ENCODE measurements at places on chromosomes 2 and 18.

GRCh38 chr2:86807468-86808275 is 17.0 kb upstream of the CD8A start:
- no peak for DNase-seq

GRCh38 chr18:8801263-8801901 is 96.0 kb downstream of the MTCL1 start:
- peak; percentile 65 for DNase-seq

DNA sequence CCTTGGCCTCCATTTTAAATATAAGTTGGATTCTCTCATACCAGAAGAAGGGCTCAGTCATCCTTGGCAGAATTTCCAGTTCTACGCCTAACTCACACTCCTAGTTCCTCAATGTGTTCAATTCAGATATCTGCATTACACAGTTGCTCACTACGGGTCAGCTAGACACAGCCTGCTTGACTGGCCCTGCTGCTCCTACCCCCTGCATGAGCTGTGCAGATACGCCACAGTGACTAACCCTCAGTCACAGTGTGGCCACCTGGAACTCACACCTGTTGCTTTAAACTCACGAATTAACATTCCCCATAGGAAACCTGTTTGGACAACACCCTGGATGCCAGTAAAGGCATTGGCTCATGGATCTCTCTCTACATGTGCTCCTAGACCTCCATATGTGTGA is 429.6 kb downstream of the NCKAP5 start:
- no peak for DNase-seq

DNA sequence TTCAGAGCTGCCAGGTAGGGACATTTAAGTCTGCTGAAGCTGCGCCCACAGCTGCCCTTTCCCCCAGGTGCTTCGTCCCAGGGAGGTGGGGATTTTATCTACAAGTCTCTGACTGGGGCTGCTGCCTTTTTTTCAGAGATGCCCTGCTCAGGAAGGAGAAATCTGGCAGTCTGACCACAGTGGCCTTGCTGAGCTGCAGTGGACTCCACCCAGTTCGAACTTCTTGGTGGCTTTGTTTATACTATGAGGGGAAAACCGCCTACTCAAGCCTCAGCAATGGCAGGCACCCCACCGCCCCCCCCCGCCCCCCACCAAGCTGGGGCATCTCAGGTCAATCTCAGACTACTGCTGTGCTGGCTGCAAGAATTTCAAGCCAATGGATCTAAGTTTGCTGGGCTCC is 458.1 kb upstream of the RAB12 start:
- DNase-seq, result no peak

DNA sequence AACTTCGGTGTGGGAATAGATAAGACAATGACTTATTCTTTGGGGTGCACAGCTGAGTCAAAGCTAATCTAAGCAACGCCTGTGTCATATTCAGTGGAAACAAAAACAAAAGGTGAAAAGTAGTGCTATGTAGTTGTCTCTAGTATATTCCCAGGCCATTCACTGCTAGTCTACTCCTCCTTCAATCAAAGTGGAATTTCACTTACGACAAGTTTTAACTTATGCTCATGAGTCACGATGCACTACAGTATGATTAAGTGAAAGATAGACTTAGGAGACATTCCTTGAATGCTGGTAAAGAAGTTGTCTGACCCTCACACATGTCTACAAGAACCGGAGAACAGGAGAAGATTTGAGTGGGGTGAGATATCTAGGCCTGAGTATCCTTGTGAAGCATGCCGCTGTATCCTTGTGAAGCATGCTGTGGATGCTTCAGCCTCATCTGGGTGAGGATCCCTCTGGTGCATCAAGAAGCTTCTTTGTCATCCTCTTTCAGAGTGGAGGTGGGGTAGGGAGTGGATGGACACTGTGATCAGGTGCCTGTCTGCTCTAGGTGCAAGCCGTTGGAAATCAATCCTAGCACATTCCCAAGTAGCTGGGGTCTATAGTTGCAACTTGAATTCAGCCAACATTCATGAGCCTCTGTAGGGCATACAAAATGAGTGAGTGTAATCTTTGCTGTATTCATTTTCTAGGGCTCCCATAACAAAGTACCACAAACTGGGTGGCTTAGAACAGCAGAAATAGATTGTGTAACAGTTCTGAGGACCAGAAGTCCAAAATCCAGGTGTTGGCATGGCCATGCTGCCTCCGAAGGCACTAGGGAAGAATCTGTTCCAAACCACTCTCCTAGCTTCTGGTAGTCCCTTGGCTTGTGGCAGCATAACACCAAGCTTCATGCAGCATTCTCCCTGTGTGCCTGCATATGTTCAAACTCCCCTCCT is 173.5 kb upstream of the FN1 start:
- DNase-seq, result no peak

DNA sequence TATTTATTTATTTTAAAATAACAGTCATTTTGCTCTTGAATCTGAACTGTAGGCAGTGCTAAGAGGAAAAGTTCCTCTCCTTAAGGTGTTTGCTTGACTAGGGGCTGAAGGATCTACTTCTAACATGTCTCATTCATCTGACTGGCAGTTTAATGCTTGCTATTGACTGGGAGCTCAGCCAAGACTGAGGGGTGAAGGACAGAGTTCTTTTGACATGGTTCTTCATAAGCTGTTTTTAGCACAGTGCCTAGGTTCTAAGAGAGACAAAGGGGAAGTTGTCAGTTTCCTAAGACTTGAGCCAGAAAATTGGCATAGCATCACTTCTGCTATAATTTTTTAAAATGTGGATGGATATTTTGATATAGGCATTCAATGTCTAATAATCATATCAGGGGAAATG is 73.0 kb downstream of the COMMD1 start:
- no peak for DNase-seq

DNA sequence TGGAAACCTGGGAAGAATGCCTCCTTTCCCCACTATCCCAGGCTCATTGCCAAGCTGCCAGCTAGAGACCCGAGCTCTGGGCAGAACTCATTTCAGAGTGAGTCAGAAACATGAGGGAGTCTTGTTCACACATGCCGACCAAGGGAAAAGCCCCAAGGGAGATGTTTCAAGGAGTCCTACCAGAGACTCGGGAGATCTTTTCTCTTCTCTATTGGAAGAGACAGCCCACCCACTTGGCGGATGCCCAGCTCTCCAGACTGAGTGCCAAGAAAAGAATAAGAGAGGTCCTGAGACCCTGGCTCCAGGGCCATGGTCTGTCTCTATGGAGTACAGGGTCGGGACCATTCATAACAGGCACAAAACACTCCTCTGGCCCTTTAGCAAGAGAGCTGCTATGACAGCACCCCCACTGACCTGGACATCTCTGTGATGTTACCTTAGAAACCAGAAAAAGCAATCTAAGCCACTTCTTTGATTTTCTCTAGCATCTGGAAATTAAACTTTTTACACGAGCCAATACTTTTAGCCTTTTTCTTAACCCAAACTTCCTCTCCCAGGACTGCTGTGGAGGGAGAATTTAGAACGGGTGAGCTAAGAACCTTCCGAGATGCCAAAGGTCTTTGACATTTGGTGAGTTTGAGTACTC is 18.5 kb upstream of the IGFBP5 start:
- DNase-seq, result peak; percentile 72

GRCh38 chr2:19484736-19485135 is 126.3 kb upstream of the OSR1 start:
- DNase-seq, result no peak

DNA sequence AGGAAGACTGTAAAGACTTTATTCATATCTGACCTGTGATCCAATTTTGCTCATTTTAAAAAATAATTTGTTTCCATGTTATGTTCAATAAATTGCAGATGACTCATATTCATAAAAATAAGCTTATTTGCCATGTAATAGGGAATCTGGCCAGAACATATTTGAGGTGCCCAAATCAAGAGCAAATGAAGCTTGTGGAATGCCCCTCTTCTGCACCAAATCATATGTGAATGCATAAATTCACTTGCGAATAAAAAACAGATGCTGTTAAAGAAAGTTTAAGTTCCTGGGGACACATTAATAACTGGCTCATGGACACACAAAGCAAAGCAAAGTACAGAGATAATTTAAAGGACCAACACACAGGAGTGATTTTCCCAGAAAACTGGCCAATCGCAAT is 279.0 kb upstream of the CDH2 start:
- DNase-seq, result no peak

DNA sequence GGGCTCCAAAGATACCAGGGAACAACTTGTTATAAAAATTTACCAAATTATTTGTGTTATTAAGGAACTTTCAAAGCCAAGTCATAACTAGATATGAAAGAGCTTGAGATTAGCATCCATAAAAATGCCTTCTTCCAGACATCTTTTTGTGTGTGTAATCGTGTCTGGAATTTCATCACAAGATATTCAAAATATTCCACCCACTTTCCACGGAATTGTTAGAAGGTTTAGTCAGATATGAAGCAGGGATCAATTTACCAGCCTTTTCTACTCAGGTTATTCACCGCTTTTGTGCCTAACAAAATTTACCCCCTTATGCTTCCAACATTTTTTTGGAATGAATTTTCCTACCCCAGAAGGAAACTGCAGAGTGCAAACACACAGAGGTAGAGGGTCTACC is 130.2 kb upstream of the ACVR2A start:
- DNase-seq, result no peak

DNA sequence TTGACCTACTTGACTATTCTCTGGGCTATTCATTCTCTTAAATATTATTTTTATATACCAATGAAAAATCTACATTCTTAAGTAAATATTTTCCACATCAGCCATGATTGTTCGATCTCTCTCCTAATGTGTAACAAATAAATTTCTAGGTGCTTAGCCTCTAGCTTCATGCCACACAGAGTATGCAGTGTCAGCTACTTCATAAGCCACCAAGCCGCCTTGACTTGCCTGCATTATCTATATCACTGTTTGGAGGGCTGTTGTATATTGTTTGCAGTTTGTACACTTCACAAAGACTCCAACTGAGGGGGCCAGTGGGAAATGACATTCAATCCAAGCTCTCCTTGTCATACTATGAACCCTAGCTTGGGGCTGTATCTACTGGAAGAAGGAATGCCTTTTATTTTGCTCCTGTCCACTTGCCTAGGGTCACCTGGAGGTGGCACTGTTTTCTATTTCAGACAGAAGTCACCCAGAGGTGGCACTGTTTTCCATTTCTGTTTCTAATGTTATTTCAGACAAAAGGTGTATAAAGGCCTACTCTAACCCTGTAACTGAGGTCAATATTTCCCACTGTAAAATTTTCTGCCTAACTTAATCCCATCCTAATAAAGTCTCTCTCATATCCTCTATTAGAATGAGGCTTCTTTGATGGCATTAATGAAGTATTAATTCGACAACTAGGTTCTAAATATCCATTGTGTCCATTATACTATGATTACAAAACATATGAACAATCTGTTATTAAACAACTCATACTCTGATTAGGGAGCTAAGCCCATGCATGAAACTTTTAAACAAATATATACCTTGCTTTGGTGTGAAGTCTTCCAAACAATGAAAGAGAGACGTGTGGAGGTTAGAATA is 36.4 kb downstream of the COL5A2 start:
- no peak for DNase-seq

- DNase-seq, result no peak
Observed at GRCh38 chr2:143453981-143454511, 324.8 kb downstream of the ARHGAP15 start.

DNA sequence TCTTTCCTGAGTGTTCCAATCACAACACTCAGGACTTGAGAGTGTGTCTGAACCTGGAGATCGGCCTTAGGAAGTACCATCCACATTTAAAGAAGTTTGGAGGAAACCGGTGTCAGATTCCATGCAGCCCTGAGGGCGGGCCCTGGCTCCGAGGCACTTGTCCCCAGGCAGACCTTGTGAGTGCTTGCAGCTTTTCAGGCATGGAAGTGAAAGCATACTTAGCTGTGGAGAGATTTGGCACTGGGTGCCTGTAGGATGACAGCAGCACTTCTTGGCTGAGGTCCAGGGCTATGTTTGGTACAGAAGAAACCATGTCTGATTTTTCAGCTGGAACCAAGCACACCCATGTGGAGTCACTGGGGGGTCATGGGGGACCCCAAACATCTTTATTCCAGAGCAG is 230.8 kb downstream of the SEPTIN10 start:
- DNase-seq, result peak; percentile 80

DNA sequence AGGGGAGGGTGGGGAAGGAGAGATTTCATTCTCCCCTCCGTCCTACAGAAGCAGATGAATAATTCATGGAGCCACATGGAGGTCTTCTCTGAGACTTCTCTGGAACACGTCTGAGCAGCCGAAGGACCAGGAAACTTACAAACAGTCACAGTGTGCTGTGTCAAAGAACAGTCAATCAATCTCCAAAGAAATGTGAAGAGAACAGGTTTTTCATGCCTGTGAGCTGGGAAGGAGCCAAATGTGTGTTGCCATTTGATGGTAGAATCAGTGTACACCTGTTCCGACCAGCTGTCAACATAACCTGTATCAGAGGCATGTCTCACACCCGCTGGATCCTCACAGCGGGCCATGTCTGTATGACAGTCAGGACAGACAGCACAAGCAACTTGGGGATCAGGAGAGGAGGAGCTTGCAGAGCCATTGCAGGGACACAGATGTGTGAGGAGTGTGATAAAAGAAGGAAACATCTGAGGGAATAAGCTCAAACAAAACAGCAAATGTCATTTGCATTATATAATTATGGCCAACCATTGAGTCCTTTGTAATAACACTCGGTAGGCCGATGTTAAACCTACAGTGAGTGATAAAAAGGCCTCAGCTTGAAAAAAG is 298.5 kb downstream of the EN1 start:
- DNase-seq, result no peak

- no peak for DNase-seq
Observed at GRCh38 chr2:69966496-69966895, 5.1 kb upstream of the ASPRV1 start.

GRCh38 chr2:127044165-127044718 is 62.7 kb downstream of the BIN1 start:
- DNase-seq, result no peak

- DNase-seq, result no peak
Observed at GRCh38 chr2:120948662-120949011, 213.0 kb downstream of the GLI2 start.

- peak; percentile 69 for DNase-seq
Observed at GRCh38 chr2:128603411-128603924, 284.8 kb upstream of the HS6ST1 start.

- no peak for DNase-seq
Observed at GRCh38 chr2:229646186-229646723, 68.1 kb downstream of the DNER start.

- DNase-seq, result no peak
Observed at GRCh38 chr2:68993660-68994059, 19.2 kb downstream of the GKN1 start.

DNA sequence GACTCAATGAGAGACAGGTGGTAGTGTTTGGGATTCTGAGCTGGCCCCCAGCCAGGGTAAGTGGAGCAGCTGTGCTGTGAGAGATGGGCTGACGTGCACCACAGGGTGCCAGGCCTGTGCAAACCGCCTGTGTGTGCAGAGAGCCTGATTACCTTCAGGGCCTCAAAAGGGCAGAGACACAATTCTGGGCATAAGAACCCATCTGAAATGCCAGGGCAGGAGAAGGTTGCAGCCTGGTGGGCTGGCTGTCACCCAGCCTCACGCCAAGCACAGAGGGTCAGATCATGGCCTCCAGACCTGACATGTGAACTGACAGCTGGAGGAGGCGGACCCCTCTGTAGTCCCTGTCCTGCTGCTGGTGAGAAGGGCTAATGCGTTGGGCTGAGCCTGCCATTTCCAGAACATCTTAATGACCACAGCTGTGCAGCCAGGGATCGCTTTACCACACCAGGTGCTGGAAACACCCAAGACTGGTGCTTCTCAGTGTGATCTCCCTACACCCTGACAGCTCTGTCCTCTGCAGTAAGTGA is 100.9 kb downstream of the ARL4C start:
- DNase-seq, result no peak

- no peak for DNase-seq
Observed at GRCh38 chr18:41731884-41732283, 223.2 kb upstream of the PIK3C3 start.

Measured in cardiac septum (tissue), 1 donor.